ENCODE measurements at places on chromosomes 5 and 9.

GRCh38 chr9:97419309-97419867 is 7.5 kb downstream of the TDRD7 start:
- no peak for DNase-seq

DNA sequence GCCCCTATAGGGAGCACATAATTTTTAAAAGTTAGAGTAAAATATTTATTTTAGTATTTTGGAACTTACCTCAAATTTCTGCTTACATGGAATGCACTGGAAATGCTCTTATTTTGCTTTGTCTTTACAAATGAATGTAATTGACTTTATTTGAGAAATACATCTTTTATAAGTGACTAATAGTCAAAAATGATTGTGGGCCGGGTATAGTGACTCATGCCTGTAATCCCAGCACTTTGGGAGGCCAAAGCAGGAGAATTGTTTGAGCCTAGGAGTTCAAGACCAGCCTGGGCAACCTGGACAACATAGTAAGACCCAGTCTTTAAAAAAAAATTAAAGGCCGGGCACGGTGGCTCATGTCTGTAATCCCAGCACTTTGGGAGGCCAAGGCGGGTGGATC is 5.8 kb downstream of the HMGCR start:
- no peak for DNase-seq

DNA sequence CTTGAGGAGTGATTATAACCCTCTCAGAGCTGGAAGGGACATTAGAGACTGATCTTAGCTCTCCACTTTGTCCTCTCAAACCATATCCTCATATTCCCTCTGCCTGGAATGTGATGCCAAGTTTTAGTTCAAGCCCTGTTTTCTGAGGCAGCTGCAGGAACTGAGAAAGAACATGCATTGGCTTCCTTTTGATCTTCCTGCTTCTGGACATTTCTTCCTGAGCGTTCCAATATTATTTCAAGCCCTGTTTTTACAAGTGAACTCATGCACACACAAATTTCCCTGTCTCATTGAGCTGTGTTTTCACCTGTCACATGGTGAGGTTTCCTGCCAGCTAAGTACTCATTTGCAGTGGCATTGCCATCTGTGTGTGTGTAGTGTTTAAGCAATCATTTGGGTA is 17.0 kb downstream of the FOCAD start:
- no peak for DNase-seq

DNA sequence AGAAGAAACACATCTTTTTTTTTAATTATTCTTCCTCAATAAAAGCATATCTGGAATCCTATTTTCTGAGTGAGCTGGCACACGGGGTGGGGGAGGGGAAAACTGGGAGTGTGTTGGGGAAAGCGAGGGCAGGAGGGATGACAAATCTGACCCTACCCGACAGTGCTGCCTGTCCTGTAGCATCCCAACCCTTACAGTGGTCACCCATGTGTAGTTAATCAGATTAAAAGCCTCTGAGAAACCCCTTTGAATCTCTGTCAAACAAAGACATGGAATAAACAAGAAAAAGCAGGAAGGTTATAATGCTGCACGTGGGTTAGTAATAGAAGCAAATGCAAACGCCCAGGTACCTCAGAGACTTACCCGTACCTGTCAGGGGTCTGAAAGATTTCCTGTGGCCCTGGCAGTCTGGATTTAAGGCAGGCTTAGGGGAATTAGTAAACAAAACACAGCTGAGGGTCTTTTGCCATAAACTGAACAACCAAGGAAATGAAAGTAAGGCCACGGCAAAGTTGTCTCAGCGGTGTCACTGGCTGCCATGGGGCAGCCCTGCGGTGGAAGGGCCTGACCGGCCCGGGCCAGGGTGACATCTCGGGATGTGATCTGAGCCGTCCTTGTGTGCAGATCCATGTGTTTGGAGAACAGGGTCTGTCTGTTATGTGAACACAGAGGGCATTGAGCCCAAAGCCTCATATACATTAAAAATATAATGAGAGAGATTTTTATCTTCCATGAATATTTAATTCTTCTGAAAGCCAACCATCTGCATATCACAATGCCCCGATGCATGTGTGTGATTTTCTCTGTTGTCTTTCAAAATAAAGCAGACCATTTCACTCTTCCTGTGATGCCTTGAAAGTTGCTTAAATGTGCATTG is 308.2 kb downstream of the ZNF608 start:
- no peak for DNase-seq

GRCh38 chr9:135525241-135526088 is 4.2 kb downstream of the LCN1 start:
- DNase-seq: no peak

DNA sequence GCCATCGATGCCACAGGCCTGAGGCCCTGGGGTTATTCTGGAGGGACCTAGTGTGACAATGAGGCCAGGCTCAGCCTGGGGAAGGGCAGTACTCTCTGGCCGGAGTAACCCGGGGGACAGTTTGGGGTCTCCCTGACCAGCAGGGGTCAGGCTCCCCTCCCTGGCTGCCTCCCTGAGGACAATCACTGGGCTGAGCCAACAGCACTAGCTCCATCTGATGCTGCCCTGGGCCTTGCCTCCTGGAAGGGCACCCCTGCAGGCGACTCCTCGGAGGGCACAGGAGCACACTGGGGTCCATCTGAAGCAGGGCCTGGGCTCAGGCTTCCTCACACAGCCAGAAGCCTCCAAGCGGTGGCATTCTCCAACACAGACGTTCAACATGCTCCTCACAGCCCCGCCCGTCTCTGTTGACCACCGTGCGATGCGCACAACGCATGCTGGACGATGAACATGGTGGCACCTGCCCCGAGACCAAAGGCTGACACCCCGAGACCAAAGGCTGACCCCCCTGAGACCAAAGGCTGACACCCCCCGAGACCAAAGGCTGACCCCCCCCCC is 68.3 kb downstream of the ADAMTS2 start:
- DNase-seq: no peak

DNA sequence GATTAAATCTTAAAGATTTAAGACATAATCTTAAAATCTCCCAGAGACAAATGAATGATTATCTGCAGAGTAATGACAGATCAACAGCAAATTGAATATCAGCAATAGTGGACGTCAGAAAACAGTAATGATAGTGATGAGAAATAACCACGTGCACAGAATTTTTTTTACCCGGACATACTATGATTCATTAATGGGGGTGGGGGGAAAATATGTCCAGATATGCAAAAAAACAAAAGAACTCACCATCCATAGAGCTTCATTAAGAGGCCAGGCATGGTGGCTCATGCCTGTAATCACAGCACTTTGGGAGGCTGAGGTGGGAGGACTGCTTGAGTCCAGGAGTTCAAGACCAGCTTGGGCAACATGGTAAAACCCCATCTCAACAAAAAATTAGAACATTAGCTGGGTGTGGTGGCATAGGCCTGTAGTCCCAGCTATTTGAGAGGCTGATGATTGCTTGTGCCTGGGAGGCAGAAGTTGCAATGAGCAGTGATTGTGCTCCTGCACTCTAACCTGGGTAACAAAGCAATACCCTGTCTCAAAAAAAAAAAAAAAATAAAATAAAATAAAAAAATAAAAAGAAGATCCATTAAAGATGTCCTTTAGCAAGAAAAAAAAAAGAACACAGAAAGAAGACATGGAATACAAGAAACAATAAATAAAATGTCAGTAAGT is 30.9 kb upstream of the SHOC1 start:
- DNase-seq: no peak

GRCh38 chr9:121476156-121476555 is 23.5 kb downstream of the GGTA1 start:
- no peak for DNase-seq

All from anterior cingulate cortex (tissue), 58 donors.